ENCODE measurements at places on chromosomes 1 and 21.

DNA sequence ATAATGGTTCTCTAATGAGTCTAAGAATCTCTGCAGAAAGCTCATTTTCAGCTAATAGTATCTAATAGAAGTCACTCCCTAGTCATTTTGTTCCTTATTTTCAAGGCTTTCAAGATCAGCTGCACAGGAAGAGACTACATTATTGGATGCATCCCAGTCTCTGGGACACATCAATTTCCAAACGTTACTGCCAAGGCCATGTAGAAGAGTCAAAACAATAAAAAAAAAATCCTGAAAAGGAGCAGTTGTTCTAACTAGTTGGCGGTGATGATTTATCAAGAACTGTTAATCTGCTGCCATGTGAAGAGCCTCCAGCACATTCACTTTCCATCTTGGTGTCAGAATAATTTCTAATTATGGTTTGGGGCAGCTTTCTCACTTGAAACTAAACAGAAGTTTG is 5.7 kb downstream of the DDAH1 start:
- no peak for DNase-seq

- no peak for DNase-seq
Measured at GRCh38 chr1:59703918-59704378, 110.8 kb upstream of the HOOK1 start.

DNA sequence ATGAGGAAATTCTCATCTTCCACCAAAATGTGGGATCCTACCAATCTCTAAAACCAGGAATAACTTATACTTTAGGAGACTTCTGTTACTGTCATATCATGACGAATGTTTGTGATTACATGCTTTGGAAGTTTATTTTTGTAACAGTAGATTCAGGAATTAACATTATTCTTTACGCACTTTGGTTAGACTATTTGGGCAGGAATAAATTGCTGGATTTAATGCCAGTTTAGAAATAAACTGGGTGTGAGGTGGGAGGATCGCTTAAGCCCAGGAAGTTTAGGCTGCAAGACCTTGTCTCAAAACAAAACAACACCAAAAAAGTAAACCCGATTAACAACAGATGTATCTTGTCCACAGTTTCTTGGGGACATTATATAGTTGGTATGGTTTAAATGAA is 52.1 kb downstream of the MIGA1 start:
- DNase-seq = no peak

DNA sequence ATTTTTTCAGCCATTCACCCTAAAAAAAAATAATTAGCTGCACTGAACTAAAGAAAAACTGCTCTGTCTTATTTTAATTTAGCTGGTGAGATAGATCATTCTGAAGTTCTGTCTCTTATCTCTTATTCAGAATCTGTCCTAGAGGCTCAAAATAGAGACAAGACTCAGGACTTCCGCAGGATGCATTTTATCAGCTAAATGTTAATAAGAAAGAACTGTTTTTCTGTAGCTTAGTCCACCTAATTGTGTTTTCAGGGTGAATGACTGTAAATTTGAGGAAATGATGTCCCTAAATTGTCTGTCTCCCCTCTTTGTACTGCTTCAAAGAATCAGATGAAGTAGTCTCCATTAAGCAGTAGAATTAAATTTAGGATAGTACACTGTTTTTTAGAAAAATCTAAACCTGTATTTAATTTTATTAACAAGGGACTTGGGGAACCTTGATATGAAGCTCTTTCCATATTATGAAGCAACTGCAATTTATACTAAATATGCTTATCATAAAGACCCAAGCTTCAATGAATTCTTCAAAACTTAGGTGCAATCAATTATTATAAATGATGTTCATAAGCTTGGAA is 671.9 kb downstream of the RWDD3 start:
- no peak for DNase-seq

GRCh38 chr1:62176597-62177312 is 17.9 kb upstream of the L1TD1 start:
- no peak for DNase-seq

GRCh38 chr1:64098846-64099582 is 104.4 kb upstream of the UBE2U start:
- DNase-seq = no peak

- no peak for DNase-seq
Measured at GRCh38 chr1:220825819-220826551, 39.3 kb downstream of the MTARC1 start.

All from cortex of kidney (tissue), 1 donor.